ENCODE measurements at places on chromosomes 1 and 21.
A peak's percentile ranks its signal among the peaks of the same experiment; 100 is the strongest.

- DNase-seq: no peak
Measured at GRCh38 chr1:22344851-22345560, 106.6 kb upstream of the ZBTB40 start.

DNA sequence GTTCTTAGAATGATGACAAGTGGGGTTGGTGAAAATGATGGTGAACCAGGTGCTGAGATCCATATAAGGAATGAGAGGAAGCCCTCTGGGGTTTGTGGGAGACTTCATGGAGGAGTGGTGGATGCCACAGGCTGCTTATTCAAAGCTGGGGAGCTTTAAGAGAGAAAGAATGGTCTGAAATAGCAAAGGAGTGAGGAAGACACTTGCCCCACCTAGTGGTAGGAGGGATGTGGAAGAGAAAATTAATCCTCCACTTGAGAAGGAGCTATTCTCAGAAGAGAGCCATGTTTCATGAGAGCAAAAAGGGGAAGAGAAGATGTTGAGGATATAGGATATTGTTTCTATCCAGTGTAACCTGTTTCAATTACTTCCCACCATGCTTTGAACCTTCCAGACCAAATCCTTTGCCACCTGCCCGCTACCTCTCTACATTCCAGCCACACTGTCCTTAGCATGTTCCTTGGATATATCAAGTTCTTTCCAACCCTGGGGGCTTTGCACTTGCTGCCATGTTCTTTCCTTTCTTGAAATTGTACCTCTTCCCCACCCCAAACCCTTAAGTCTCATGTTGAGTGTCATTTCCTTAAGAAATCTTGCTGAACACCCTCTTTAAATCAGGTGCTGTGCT, 19.6 kb upstream of the ZNF648 start:
- DNase-seq: peak; percentile 42

DNA sequence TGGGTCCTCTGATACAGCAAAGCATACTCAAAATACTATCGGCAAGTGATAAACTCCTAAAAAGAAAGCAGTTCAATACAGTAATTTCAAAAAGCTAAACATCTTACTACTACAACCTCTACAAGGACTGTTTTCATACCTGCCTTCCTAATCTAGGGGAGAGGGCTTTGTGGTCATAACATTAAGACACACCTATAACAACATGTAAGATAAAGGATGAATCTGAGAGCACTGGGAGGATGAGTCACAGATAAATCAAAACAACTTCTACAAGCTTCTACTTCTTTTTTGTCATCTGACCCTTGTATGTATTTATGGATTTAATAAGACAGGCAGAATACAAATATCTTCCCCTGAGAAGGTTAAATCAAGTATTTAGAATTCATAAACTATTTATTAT, 40.0 kb downstream of the LTN1 start:
- no peak for DNase-seq

- DNase-seq: no peak
Measured at GRCh38 chr1:221462345-221462744, 279.5 kb downstream of the DUSP10 start.

- no peak for DNase-seq
Measured at GRCh38 chr21:27077501-27077900, 110.6 kb upstream of the ADAMTS5 start.

DNA sequence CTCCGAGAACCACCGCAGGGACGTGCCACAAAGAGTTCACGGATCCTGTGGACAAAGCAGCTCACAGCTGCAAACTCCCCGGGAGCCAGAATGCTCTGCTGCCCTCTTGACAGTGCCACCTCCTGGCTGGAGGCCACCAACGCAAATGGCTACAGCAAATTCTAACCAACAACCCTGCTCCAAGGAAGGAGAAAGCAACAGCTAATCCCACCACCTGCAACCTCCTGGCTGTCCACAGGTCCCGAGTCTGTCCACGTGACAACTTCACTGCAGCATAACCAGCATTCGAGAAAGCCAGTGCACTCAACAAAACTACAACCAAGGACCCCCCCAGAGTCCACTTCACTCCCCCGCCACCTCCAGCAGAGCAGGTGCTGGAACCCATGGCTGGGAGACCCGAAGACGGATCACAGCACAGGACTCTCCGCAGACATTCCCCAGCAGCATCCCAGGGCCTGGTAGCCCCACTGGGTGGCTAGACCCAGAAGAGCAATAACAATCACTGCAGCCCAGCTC, 17.3 kb downstream of the POFUT2 start:
- no peak for DNase-seq

- DNase-seq: no peak
Measured at GRCh38 chr1:60560701-60561100, 487.1 kb upstream of the C1orf87 start.

DNA sequence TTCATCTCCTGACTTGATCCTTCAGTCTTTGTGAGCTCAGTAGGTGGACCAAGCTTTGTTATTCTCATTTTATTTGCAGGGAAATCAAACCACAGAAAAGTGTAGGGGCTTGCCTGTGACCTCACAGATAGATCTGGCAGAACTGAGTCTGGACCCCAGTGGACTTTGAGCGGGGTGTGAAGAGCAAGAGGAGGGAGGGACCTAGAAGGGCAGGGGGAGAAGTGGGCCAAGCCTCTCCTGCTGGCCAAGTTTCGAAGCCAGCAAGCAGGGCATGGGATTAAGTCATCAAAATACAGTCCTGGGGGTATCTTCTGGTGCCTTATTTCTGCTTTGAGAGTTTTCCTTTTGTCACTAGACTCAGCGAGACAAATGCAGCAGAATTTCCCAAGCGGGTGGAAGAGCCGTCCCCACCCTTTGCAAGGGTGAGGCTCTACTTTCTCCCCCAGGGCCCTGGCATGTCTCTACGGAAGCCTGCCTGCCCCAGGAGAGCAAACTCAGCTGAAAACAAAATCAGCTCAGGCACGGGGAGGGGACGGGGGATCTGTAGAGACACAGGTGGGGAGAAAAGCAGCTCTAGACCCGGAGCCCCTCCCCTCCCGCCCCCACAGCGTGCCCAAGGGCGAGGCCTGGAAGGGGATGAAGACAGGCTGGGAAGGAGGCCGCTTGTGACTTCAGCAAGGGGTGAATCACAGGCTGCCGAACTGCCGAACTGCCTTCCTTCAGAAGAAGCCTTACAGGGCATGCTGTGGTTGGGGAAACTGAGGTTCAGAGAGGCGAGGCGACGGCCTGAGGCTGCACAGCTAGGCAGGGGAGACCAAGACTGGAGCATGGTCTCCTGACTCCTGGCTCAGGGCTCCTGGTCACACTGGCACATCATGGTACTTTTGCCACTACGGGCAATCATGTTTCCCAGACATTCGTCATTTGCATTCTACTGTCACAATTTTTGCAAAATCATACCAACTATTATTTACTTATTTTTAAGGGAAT, 19.2 kb downstream of the PKP1 start:
- no peak for DNase-seq

GRCh38 chr1:158494796-158495195, 22.8 kb downstream of the OR10R2 start:
- no peak for DNase-seq
